ENCODE measurements at places on chromosomes 5 and 9.

DNA sequence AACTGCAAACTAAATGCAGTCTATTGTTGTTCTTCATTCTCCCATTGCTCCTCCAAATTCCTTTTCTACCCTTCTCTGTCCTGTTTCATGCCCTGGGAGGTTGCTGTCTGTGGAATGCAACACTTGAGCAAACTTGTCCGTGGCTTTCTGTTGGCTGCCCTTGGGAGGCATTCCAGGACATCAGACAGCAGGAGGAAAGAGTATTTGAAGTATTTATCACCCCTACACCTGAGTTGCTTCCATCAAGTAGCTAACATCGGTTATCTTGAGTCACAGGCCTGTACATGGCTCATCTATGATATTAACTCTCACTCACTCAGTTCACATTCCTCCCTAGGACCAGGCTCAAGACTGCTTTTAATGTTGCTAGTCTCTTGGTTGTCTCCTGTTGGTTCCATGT, 803.4 kb upstream of the CDH6 start:
- DNase-seq = no peak

GRCh38 chr9:129569502-129570449, 51.1 kb downstream of the C9orf50 start:
- no peak for DNase-seq

GRCh38 chr5:35182486-35182885, 47.8 kb downstream of the PRLR start:
- DNase-seq = no peak

DNA sequence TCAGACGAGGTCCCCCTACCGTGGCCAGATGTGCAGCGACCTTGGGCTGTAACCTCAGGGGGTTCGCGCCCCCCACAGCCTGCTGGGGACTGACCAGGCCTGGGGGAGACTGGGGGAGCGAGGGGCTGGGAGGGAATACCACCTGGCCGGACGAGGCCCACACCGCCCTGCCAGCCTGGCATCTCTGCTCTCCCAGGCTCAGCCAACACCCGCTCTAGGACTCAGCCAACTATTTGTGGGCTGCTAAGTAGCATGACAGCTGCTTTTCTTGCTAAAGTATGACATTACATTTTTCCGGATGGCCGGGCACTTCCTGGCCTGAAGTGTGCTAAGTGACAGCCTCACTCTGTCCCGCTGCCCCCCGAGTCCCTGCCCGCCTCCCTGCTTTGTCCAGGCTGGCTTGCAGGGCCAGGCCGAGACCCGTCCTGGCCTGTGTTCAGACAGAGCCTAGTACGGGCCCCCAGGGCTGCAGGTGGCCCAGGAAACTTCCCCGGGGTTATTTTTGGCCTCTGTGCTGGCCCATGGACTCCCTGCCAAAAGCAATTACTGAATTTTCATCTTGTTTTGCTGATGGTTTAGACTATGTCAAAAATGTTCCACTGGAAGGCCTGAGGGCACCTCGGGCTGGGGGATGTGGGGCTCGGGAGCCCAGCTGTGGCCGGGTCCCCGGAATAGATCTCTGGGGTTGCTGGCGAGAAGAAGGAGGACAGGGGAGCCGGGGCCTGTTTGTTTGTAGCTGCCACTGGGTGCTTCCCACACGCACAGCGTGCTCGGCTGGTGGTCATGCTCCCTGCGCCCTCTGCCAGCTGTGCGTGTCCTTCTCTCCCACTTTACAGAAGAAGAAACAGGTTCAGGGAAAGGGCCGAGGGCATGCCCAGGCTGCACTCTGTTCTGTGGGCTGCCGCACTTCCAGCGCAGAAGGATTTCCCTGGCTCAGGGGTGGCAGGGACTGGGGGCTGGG, 13.4 kb upstream of the SLC2A6 start:
- DNase-seq = no peak

DNA sequence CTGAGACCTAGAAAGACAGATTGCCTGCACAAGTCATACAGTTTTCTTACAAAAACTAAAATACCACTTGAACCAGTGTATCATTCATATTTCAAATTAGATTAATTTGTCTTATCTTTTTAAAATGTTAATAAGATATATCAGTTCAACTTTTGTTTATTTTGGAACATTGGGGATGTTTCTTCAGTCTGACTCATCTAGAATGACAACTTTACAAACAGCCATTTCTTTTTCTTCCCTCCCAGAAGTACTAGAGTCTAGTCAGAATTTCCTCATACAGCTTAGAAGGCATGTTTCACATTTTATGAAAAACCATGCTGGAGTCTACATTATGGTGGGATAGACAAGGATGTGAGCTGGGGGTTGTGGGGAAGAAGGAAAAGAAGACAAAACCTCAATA, 262.5 kb downstream of the NFIB start:
- DNase-seq = no peak

DNA sequence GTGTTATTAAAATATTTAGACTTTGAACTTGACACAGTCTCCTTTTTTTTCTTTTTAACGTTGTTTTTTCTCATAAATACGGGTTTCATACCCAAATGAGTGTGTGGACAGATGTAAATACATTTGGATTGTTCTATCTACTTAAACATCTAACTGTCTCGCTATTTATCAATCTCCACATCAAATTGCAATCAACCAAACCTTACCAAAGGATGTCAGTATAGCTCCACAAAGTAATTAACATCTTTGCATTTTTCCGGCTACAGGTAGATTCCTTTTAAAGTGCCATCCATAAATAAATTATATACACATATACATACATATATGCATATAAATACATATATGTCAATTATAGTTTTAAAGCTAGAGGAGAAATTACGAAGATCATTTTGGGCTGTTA, 705 bp upstream of the CDH10 start:
- no peak for DNase-seq

DNA sequence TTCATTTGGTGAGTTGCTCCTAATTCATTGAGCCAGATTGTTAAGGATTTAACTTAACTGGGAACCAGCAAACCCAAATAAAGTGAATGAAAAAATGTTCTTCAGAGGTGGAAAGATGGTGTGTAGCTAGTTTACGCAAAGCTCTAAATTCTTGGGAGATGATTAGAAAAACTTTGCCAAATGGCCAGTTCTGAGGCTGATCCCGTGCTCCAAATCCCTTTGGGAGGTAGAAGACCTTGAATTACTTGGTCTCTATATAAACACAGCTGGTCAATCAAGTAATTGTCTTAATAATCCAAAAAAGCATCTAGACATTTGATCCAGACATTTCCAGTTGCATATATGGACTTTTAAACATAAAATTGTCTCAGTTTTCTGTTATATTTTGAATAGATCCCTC, 11.4 kb downstream of the ACTL7B start:
- DNase-seq = no peak

DNA sequence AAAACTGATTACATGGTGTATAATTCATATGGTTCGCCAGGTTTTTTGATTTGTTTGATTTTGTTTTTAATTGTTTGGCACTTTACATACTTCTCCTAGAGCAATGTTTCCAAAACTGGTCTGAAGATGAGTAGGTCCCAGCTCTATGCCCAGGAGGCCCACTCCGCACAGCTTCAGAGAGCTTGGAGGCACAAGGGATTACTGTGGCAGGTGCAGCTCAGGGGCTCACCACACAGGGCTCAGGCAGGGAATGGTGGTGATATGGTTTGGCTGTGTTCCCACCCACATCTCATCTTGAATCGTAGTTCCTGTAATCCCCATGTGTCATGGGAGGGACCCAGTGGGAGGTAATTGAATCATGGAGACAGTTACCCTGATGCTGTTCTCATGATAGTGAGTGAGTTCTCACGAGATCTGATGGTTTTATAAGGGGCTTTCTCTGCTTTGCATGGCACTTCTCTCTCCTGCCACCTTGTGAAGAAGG, 296.6 kb downstream of the MED10 start:
- no peak for DNase-seq

- DNase-seq = no peak
These were observed 5.9 kb downstream of the GLDC start for GRCh38 chr9:6639622-6640021.

- DNase-seq = no peak
These were observed 153.3 kb downstream of the YIPF5 start for GRCh38 chr5:144017119-144017518.

GRCh38 chr5:179612577-179613459, 10.7 kb downstream of the HNRNPH1 start:
- DNase-seq = no peak

DNA sequence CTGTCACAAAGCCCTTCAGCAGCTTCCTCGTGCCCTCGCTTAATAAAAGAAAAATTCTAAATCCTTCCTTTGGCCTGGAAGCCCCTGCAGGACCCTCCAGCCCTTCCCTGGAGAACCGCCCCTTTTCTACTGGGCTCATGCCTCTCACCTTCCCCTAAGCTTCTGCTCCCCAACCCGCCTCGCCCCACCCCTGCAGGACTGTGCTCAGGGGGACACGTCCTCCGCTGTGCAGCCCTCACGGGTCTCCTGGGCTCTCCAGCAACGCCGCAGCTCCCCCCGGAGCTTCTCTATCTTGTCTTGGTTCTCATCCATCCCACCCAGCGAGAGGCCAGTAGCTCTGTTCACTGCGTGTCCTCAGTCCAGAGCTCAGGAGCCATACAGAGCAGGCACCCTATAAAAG, 65.6 kb upstream of the SARDH start:
- no peak for DNase-seq

- DNase-seq = no peak
These were observed 6.6 kb downstream of the SLC2A6 start for GRCh38 chr9:133472277-133472645.

- DNase-seq = no peak
These were observed 20.3 kb upstream of the TMEM171 start for GRCh38 chr5:73100109-73100508.

GRCh38 chr5:108212775-108213346, 169.0 kb downstream of the FBXL17 start:
- no peak for DNase-seq

DNA sequence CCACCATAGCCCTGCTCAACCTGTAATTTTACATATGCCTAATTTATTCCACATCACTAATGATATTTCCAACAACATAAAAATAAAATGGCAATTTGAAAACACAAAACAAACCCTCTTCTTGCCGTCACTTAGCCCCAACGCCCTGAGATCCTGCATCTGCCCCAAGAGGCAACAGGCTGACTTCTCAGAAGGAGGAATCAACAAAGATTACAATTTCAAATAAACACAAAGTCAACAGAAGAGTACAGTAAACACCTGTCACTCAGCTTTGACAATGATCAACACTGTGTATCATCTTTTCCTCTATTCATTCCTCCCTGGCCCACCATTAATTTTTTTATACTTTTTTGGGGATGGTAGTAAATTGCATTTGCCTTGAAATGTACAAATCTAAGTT, 19.8 kb downstream of the EPB41L4B start:
- no peak for DNase-seq

GRCh38 chr5:176352116-176352878, 9.3 kb downstream of the KIAA1191 start:
- DNase-seq = no peak

DNA sequence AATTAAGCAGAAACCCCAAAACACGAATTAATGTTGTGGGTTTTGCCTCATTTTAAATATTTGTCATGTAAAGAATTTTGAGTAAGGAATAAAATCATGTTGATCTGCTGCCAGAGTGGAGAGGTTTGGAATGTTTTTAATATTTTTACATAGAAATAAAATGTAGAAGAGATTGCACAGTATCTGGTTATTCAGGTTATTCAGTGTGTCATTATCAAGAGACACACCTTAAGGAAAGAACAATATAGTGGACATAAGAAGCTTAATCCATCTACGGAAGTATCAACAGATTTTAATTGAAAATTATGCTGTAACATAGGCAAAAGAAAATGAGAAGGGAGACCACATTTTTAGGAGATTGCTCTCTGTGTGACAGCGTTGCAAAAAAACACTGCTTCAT, 410.4 kb downstream of the MED10 start:
- no peak for DNase-seq

GRCh38 chr9:8558176-8558575, 758.6 kb upstream of the DMAC1 start:
- no peak for DNase-seq

DNA sequence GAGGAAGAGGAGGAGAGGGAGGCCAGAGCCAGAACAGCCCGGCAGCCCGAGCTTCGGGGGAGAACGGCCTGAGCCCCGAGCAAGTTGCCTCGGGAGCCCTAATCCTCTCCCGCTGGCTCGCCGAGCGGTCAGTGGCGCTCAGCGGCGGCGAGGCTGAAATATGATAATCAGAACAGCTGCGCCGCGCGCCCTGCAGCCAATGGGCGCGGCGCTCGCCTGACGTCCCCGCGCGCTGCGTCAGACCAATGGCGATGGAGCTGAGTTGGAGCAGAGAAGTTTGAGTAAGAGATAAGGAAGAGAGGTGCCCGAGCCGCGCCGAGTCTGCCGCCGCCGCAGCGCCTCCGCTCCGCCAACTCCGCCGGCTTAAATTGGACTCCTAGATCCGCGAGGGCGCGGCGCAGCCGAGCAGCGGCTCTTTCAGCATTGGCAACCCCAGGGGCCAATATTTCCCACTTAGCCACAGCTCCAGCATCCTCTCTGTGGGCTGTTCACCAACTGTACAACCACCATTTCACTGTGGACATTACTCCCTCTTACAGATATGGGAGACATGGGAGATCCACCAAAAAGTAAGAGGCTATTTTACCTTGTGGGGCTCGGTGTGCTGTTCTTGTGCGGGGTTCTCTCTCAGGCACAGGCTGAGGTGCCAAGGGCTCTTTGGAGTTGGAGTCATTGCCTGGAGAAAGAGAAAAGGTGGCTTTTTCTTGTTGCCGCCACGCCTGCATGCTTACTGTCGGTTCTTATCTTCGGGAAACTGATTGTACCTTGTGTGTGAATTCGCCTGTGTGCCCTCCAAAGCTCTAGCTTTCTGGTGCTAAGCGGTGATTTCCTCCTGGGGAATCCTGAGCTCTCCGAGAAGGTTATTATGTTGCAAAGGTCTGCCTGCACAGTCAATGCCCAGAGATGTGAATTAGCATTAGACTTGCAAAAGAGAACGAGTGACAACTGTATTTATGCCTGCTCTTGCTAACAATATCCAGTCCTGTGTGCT, at the start of gene ISL1:
ISL1 (plus strand) TSS at position 318 of the 991 bp plus-strand sequence; CDS start at position 542, 224 bp downstream.
- DNase-seq = peak; percentile 33

DNA sequence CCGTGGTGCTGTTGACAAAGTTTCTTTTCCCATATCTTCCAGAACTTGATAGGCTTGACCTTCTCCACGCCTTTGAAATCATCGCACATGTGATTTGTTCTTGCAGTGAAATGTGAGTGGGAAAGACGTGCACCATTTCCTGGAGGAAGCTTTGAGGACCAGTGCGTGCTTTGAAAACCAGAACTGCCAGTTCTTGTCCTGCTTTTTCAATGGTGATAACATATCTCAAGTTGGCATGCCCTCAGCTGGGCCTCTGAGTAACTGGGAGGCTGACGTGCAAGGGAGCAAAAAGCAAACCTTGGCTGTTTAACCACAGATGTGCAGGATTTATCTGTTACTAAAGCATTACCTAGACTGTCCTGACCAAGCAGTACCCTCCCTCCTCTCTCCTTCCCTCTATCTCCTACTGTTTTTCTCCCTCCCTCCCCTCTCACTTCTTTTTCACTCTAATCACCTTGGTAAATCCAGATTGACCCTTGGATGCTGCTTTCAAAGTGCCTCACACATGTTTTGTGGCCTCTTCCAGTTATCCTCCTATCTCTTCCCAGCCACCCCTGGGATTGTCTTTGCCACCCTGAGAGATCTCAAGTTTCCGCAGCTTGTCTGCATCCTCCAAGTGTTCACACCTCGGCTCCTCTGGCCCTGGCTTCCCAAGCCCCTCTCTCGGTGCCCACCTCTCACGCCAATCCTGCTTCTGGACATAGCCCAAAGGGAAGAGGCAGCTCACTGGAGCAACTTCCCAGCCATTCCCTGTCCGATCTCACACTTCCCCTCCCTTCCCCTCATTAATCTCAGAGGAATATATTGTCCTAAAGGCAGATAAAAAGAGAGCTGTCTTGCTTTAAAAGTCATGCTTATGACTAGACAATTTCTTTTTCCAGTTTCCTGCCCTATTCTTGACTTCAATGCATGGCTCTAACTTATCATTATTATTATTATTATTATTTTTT, 198.3 kb downstream of the ERCC6L2 start:
- DNase-seq = no peak

Data from foreskin melanocyte (primary cell).